Caco-2 (cell line): ENCODE measurements at places on chromosomes 12 and 14. TPM values are rescaled to one million over a fixed set of nuclear protein-coding genes. Genes with fewer than 3 reads are reported as not detected.

The IKBIP gene
- 9.9 and 10.9 TPM in 2 replicates for total RNA-seq

The PLEKHD1 gene
- total RNA-seq = 0.42 and 0.50 TPM in 2 replicates

The PIK3C2G gene
- total RNA-seq = not detected in 2 replicates

The TMEM132D gene
- total RNA-seq = not detected in 2 replicates

The ZDHHC22 gene
- total RNA-seq = not detected in 2 replicates

The TMEM52B gene
- 41.8 and 46.0 TPM in 2 replicates for total RNA-seq

The RTL1 gene
- not detected in 2 replicates for total RNA-seq

The TDRD9 gene
- total RNA-seq = not detected in 2 replicates

The TSHR gene
- total RNA-seq = not detected in 2 replicates

The MYL6 gene
- total RNA-seq = 960 and 1,174 TPM in 2 replicates

The PAX9 gene
- total RNA-seq = 6.9 and 7.2 TPM in 2 replicates

The SRRM4 gene
- total RNA-seq = not detected in 2 replicates

The PTMS gene
- 264 and 285 TPM in 2 replicates for total RNA-seq

The OR6C4 gene
- total RNA-seq = not detected in 2 replicates

The GON7 gene
- total RNA-seq = 7.7 and 10.8 TPM in 2 replicates

The TM9SF1 gene
- 41.9 and 47.1 TPM in 2 replicates for total RNA-seq

The LHX5 gene
- 0.25 and 0.30 TPM in 2 replicates for total RNA-seq

The NID2 gene
- 9.5 and 10.8 TPM in 2 replicates for total RNA-seq

The CMKLR1 gene
- total RNA-seq = not detected in 2 replicates

The MYF5 gene
- not detected in 2 replicates for total RNA-seq

The GLRX5 gene
- total RNA-seq = 66.2 and 67.8 TPM in 2 replicates

The KITLG gene
- total RNA-seq = 200 and 211 TPM in 2 replicates

The GMFB gene
- total RNA-seq = 65.5 and 67.4 TPM in 2 replicates

The GPRC5D gene
- not detected in 2 replicates for total RNA-seq

The KRT80 gene
- total RNA-seq = 0.26 and 0.29 TPM in 2 replicates

The SOX5 gene
- 15.4 and 16.8 TPM in 2 replicates for total RNA-seq

The HOXC12 gene
- total RNA-seq = 9.4 and 10.3 TPM in 2 replicates

The SLC8B1 gene
- 13.0 and 13.9 TPM in 2 replicates for total RNA-seq

The PRIM1 gene
- total RNA-seq = 38.0 and 40.2 TPM in 2 replicates

The MUCL1 gene
- total RNA-seq = not detected in 2 replicates

The ZFYVE1 gene
- 10.8 and 10.9 TPM in 2 replicates for total RNA-seq

The FOXA1 gene
- total RNA-seq = 271 and 291 TPM in 2 replicates

The OR6C2 gene
- total RNA-seq = not detected in 2 replicates

The IAPP gene
- total RNA-seq = not detected in 2 replicates

The KLHL33 gene
- not detected in 2 replicates for total RNA-seq

The CDH24 gene
- total RNA-seq = 7.9 TPM in 2 replicates
